ENCODE measurements at places on chromosomes 5 and 9.

- DNase-seq = no peak
Observed at GRCh38 chr9:126501383-126502331, 112.1 kb upstream of the LMX1B start.

- DNase-seq = no peak
Observed at GRCh38 chr9:77291714-77292113, 114.4 kb downstream of the VPS13A start.

GRCh38 chr9:4904322-4905134 lies 80.5 kb upstream of the JAK2 start:
- no peak for DNase-seq

DNA sequence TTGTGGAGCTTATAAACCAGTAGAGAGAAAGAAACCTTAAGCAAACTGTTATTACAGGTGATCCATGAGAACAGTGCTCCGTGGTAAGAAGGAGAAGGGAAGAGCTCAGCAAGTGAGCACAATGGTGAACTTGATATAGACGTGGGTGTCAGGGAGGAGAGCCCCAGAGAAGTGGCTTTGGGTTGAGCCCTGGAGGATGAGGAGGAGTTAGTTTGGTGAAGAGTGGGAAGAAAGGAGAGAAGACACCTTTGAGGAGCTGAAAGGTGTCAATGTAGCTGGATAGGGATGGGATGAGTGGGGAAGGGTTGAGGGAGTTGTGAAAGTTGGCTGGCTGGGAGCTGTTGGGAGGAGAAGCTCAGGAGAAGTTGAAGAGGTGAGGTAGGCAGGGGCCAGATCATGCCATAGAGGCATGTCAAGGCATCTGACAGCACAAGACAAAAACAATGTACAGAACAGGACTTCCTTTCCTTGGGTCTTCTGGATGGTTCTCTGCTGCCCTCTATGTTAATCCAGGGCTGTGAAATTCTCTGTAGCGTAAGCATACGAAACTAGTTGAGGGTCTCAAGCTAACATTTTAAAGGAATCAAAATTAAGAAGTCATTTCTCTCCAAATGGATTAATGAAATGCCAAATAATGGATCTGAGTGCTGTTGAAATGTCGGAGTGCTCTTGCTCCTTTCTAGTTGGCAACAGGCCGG lies 501.9 kb downstream of the KDM4C start:
- no peak for DNase-seq

- no peak for DNase-seq
Observed at GRCh38 chr5:89735082-89735481, 674.5 kb downstream of the CETN3 start.

GRCh38 chr5:178149199-178149932 lies 4.3 kb downstream of the NHP2 start:
- DNase-seq = no peak

GRCh38 chr9:72486594-72486955 lies 34.8 kb upstream of the TMC1 start:
- no peak for DNase-seq

GRCh38 chr5:147780924-147781573 lies 1.5 kb downstream of the JAKMIP2 start:
- no peak for DNase-seq

DNA sequence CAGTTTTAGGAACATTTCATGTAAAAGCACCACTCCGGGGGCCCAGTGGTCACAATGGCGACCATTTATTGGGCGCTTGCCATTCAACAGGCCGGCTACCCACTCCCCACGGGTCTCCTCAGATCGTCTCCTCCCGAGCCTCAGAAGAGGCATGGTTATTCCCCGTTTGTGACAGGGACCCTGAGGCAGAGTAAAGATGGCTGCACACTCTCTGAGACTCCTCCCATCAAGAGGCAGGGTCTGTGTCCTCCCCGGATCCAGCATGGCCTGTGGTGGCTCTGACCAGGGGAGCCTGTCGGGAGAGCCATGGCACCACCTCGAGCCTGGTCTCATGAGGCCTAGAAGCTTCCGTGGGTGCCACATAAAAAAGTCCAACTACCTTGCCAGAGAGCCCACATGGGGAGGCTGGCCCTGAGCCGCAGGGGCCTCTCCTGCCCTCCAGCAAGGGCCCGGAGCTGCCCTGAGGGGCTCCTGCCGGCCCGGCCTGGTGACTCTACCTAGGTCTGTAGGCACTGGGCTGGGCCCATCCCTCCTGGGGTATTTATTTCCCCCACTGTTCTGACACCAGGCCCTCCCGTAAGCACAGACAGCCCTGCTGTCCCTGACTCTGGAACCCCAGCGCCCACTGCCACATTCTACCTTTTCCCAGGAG lies 90.8 kb downstream of the VAV2 start:
- no peak for DNase-seq

- DNase-seq = no peak
Observed at GRCh38 chr5:67732471-67732870, 483.1 kb upstream of the PIK3R1 start.

- no peak for DNase-seq
Observed at GRCh38 chr5:138369706-138370105, 17.2 kb downstream of the KDM3B start.

DNA sequence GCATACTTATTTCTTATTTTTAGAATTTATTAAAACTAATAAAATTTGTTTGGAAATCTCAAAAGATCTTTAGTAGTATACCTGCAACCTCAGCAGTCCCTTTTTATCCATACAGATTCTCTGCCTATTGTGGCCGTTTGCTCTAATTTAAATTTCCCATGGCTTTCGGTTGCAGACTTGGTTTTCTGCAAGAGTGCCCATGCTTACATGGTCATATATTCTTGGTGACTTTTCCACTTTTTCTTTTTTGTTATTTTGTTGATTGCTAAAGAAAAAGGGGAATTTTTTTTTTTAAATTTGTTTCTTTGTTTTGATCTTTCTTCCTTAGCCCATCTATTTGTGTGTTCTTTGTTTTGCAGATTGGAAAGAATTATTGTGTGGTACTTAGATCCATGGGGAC lies 20.6 kb downstream of the ZCCHC7 start:
- no peak for DNase-seq

DNA sequence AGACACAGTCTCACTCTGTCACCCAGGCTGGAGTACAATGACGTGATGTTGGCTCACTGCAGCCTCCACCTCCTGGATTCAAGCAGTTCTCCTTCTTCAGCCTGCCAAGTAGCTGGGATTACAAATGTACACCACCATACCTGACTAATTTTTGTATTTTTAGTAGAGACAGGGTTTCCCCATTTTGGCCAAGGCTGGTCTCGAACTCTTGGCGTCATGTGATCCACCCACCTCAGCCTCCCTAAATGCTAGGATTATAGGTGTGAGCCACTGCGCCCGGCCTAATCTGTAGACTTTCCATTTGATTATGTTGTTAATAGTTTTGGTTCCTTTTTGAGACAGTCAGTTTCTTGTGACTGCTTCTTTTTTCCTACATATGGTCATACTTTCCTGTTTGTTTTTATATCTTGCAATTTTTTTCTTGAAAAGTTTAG lies 31.0 kb downstream of the MTREX start:
- DNase-seq = peak; percentile 6

GRCh38 chr5:138541511-138542179 lies 1.4 kb downstream of the ETF1 start:
- no peak for DNase-seq

DNA sequence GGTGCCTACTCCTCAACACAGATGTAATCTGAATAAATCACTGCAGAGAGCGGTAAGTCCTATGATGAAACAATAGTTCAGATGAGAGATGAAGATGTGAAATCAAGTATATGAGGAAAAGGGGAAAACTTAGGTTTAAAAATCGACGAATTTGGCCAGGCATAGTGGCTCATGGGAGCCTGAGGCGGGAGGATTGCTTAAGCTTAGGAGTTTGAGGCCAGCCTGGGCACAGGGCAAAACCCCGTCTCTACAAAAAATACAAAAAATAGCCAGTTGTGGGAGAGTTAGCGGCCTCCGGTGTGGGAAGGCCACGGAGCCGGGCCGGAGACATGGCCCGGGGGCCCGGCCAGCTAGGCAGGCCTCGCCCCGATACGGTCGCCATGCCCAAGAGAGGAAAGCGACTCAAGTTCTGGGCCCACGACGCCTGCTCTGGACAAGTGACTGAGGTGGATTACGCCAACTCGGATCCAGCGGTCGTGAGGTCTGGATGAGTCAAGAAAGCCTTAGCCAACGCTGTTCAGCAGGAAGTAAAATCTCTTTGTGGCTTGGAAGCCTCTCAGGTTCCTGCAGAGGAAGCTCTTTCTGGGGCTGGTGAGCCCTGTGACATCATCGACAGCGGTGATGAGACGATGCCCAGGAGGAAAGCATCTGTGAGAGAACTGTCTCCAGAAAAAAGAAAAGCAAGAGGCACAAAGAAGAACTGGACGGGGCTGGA lies 62.8 kb upstream of the SUB1 start:
- peak; percentile 21 for DNase-seq

GRCh38 chr5:159681661-159682060 lies 234.6 kb upstream of the ADRA1B start:
- DNase-seq = no peak

- DNase-seq = peak; percentile 25
Observed at GRCh38 chr5:153964880-153965645, 73.6 kb downstream of the FAM114A2 start.

- DNase-seq = no peak
Observed at GRCh38 chr9:109771087-109771486, 8.9 kb upstream of the PALM2AKAP2 start.
